ENCODE measurements at places on chromosomes 5 and 9.

DNA sequence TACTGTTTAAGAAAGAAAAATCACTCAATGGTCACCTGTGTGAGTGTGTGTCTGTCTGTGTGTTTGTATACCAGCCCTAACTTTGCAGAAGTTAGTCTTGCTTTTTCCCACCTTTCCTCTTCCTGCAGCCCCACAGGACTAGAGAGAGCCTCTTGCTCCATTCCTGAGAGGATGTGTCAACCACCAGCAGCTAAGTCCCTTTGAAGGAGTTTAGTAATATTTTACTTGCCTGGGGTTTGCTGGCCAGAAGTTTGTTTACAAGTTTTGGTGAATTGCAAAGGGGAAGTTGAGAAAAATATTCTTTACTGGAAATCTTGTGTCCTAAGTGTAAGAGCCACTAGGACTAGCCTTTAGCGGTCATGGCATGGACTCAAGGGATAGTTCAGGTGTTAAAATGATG is 316.2 kb downstream of the BRINP1 start:
- DNase-seq, result no peak

- no peak for DNase-seq
Observed at GRCh38 chr9:70435948-70436347, 21.5 kb upstream of the KLF9 start.

GRCh38 chr5:174607916-174608315 is 116.5 kb upstream of the MSX2 start:
- no peak for DNase-seq

- DNase-seq, result no peak
Observed at GRCh38 chr9:61669352-61669751, 479.5 kb downstream of the SPATA31A7 start.

DNA sequence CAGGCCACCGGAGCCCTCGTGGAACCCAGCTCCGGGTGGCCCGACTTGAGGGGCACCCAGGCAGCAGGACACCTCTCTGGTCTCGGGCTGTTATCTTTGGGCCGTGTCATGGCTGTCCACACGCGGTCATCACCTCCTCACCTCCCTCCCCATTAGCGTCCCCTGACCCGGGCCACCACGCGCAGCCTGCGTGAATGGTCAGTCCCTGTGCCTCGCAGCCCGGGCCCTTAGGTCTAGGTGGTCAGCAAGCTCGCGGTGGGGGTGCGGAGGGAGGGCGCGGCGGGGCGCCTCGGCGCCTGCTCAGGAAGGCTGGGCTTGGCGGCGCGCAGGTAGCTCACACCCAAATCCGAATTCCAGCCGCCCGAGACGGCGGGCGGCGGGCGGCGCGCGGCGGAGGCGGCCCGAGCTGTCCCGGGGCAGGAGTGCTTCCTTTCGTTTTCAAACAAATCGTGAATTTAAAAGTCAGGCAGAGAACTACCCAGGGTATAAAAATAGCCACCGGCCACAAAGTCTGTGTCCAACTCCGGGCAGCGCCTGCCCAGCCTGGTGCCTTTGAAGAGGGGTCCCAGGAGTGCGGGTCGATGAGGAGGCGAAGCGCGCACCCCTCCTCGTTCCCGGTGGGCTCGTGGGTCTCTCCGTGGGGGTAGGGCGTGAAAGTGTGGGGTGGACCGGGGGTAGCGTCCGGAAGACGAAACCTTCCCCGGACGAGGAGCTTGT is 1.0 kb upstream of the RXRA start:
- DNase-seq, result no peak

- no peak for DNase-seq
Observed at GRCh38 chr9:3497401-3497800, 28.4 kb downstream of the RFX3 start.

DNA sequence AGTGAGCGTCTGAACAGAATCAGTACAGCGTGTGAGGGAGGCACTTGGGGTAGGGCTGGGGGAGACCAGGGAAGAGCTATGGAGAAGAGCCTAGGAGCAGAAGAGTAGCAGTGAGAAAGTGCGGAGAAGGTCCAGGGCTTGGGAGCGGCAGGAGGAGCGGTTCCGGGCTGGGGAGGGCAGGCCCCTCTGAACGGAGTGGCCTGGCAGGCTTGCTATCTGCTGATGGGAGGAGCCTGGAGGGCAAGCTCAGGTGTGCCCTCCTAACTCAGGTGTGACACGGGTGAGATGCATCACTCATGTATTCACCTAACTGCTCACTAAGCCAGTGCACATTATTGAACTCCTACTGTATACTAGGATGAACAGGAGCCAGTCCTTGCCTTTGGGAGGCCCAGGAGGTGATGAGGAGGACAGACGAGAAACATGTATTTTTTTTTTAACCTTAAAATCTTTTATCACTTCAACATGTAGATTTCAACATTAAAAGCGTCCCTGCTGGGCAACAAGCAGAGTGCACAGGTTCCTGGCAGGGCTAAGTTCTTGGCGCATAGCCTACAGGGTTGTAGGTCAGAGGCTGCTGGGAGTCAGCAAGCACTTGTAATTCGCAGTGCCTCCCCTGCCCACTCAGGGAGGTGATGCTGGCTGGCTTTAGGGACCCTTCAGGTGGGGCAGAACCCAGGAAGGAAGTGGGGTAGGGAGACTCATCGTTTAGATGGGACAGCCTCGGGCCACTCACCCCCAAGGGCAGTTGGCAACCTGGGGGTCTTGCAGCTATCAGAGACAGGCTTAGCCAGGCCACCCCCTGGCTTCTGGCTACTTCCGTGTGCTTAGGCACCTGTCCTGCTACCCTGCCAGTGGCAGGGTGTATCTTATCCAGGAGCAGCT is 55.5 kb downstream of the TMOD1 start:
- DNase-seq, result no peak

DNA sequence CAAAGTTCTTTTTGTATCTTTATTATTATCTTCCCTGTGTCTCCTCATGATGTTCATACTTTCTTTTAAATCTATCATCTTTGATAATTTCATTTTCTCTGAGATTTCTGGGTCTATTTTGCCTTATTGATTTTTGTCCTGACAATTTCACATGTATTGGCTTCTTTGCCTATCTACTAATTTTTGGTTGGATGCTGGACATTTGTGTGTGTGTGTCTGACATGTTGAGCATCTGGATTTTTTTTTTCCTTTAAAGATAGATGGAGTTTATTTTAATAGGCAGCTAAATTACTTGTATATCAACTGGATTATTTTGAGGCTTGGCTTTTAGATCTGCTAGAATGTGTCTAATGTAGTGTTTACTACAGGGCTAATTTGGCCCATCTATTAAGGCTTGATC is 178.0 kb upstream of the MOCS2 start:
- DNase-seq, result no peak

DNA sequence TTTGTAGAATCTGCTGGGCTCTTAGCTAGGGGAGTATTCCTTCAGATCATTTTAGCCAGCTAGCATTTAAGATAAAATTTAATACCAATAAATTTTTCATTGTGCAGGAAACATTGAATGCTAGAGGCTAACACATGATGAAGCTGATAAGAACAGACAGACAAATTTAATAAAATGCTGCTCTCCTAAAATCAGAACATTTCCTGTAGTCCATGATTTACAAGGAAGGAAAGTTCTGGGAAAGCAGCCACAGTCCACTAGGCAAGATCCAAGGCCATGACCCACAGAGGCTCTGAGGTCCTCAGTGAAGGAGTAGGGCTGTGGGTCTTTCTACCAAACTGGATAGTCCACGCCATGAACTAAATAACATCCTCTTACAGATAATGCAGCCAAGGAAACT is 253.0 kb downstream of the ICE1 start:
- no peak for DNase-seq

DNA sequence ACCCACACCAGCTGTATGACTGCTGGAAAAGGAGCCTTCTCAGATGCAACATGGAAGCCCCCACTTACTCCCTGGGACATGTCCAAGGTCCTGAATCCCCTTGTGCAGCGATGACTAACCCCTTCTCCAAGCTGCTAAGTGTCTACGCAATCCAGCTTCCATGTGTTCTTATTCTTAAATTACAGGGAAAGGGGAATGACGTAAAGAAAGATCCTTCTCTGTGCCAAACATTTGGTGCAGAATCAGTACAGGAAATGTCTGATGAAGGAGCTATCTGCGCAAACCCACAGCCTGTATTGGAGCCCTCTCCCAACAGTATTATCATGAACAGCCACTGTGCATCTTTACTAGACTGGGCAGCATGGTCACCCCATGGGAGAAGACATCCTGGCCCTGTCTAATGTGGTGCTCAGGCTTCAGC is 183.2 kb downstream of the FRMD3 start:
- DNase-seq, result no peak

- no peak for DNase-seq
Observed at GRCh38 chr5:44294516-44294915, 94.7 kb downstream of the FGF10 start.

GRCh38 chr5:4571248-4571948 is 568.7 kb upstream of the ADAMTS16 start:
- DNase-seq, result no peak

GRCh38 chr5:120568711-120569110 is 104.6 kb downstream of the PRR16 start:
- DNase-seq, result no peak

DNA sequence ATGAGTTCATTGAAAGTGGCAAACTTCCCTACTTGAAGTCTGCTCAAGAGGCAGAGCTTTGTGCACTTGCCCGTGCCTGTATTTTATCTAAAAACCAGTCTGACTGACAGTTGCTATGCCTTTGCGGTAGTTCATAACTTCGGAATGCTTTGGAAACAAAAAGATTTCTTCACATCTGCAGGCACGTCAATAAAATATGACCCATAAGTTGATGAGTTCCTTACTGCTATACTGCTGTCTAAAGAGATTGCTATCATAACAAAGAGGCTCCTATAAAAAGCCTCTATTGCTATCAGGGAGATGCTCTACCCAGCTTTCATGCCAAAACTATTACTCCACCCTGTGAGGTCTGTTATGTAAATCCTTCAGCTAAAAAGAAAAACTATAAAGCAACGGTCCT is 25.4 kb upstream of the RNF20 start:
- no peak for DNase-seq

GRCh38 chr5:116242343-116242742 is 157.5 kb downstream of the COMMD10 start:
- no peak for DNase-seq

GRCh38 chr5:88049737-88050136 is 218.9 kb downstream of the TMEM161B start:
- no peak for DNase-seq

DNA sequence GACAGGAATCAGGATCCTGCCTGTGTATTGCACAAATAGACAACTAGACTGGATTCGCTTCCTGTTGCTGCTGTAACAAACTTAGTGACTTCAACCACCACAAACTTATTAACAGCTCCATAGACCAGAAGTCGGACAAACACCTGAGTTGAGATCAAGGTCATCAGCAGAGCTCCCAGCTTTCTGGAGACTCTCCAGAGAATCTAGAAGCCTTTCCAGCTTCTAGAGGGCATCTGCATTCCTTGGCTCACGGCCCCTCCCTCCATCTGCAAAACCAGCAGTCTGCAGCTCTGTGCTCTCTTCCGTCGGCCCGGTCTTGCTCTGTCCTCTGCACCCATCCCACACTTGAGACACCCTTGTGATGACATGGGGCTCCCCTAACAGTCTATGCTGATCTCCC is 99.1 kb downstream of the KCNT1 start:
- no peak for DNase-seq

- DNase-seq, result no peak
Observed at GRCh38 chr9:33731625-33732024, 63.7 kb upstream of the PRSS3 start.

- DNase-seq, result no peak
Observed at GRCh38 chr9:26956860-26957233, 635 bp downstream of the IFT74 start.

DNA sequence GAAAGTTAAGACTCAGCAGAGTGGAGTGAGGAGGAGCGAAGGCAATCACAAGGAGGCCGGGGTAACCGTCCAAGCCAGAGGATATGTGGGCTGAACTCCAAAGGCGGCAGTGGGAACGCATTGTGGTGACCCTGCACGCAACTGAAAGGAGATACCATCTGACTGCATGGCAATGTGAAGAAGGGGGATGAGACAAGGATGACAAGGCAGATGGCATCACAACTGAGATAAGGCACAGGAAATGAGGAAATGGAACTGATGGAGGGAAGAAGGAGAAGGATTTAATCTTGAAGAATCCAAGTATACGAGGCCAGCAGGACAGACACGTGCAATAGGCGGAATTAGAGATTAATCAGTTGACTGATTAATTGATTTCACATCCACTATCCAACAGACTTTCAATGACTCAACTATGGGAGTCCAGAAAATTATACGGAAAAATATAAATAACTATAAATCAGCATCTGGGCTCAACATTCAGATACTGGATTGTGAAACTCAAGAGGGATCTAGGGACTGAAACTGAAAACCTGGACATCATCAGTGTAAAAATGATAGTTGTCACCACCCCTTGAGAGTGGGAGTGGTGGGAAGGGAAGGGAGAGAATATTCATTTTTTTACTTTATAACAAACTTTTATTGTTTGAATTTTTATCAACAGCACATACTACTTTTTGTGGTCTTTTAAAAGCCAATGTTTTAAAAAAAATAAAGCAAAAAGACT is 86.1 kb downstream of the ARL15 start:
- no peak for DNase-seq

- no peak for DNase-seq
Observed at GRCh38 chr5:50766042-50766441, 99.6 kb downstream of the PARP8 start.

GRCh38 chr5:58759745-58760144 is 176.9 kb downstream of the RAB3C start:
- DNase-seq, result no peak

DNA sequence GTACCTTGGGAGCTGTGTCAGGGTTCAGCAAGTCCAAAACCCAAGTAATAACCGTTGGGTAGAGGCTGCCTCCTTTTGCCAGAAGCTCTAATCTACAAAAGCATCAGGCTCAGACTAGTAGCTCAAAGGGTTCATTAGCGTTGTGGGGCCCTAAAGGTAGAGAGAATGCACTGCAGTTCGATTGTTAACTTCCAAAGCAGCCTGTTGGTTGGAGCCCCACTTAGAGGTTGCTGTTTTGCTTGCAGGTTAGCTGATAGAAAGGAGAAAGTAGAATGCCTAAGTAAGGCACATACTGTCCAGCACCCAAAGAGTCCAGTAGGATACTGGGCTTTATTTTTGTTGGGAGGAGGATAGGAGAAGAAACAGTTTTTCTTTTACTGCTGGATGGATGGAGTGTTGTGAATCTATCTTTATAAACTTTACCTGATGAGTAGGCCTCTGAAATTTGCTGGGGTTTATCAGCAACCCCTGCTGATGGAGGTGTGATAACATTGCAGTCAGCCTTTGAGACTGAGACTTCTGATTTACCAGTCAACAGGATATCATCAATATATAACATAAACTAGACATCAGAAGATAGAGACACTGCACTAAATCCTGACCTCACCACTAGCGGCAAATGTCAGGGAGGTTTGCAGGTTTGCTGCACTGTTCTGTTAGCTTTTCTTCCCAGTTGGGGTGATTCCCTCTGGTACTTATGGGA is 34.8 kb downstream of the ZNF131 start:
- DNase-seq, result no peak

All from GF-D8 (cell line).